CD4-positive, alpha-beta T cell treated with Interleukin-15 for 4 hours (primary cell): ENCODE measurements at places on chromosomes 5 and 9.
A peak's percentile ranks its signal among the peaks of the same experiment; 100 is the strongest.

DNA sequence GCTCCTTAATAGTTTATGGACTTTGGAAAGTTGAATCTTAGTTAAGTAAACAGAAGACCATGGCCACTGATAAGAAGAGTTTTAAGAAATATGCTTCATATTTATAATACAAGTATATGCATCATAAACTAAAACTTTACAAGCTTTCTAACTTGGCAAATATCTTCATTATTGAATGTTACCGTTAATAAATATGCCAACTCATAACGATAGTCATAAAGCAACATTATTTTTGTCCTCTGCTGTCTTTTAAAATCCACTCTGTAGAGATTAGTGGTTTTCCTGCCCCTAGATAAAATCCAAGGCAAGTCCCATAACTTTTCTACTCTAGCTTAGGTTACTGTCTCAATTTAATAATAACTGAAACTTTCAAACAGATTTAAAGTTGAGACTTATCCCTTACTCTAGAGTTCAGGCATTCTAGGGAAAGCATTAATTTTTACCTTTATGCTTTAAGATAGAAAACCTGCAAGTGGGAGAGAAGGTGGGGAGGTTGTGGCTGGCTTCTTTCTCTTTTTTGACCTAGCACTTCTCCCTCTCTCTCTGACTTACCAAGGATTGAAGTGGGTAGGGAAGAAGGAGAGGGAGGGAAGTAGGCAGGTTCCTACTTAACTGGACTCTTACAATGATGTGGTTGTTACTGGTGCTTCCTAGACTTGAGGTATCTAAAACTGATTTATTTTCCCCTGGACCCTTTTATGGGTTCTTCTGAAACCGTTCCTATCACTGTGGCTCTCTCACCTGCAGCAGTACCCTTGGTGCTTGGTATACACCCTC, 29.6 kb downstream of the RNF145 start:
- no peak for DNase-seq

GRCh38 chr9:133153227-133154096, 10.3 kb downstream of the GBGT1 start:
- DNase-seq = no peak

- no peak for DNase-seq
These were observed 3.7 kb upstream of the PAPPA start for GRCh38 chr9:116149844-116150243.

DNA sequence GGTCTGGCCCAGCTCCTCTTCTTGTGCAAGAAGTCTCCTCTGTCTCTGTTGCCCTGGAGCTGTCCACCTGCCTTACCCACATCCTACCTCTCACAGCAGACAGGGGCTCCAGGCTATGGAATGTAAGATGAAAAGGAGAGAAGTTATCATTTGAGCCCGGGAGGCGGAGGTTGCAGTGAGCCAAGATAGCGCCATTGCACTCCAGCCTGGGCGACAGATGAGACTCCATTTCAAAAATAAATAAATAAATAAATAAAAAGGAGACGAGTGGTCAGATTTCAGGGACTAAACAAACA, 37.5 kb upstream of the DENND4C start:
- no peak for DNase-seq

DNA sequence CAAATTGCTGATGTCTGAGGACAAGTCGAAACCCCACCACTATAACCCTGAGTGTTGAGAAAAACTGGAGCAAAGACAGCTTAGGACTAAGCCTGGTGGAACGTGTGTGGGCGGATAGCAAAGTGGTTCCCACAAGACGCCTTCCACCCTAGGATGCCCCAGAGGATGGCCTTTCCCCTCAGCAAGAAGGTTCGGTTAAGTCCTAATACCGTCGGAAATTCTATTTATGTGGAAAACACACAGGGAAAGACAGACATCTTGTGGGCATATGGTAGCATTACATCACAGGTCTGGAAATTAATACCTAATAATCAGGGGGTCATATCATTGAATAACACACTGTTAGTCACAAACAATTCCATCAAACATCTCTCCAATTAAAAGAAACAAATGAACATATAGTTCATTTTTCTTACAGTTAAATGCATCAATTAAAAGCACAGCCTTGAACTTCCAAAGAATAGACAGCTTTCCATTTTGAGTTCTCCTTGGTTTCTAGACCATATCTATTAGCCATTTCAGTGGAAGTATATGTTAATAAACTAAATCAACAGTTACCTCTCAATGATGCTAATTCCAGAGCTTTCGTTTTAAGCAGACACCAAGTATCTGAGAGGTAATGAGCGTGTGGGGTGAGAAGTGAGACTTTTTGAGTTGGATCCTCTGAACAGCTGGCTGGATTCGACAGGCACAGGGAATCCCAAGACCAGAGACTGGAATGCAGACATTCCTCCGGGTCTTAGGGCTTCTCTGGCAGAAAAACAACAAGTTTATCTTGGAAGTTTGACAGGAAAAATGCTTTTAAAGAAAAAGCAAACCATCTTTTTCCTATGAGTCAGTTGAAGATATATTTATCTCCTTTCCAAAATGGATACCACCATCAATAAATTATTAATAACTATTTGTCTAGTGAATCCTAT, 2.9 kb upstream of the ICE1 start:
- DNase-seq = peak; percentile 7

DNA sequence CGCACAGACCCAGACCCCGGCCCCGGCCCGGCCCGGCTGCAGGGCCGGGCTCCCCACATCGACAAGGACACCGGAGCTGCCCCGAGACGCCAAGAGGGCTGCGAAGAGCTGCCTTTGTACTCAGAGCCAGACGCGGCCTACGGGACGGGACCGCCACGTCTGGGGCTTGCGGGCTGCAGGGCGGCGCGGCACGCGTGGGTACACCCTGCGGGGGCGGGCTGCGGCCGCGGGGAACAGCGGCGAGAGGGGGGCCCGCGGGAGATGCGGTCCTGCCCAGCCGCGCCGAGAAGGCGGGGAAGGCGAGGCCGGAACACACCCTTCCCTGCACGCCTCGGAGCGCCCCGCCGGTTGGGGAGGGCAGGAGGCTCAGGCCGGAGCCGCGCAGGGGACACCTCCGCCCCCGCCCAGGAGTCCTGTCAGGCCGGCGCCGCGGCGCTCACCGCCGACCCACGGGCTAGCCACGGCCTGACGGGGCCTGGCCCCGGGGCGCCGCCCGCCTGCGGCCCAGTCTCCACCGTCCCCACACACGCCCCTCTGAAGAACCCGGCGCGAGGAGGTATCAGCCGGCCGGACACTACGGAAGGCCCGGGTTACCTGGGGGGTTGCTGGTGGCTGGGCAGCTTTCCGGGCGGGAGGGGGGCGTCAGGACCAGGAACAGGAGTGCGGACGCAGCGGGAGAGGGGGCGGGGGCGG, 478 bp downstream of the RAB14 start:
- DNase-seq = peak; percentile 34

- DNase-seq = peak; percentile 14
These were observed 25.3 kb downstream of the AP3B1 start for GRCh38 chr5:78269088-78269703.
